Liver (tissue), 10 donors: ENCODE measurements at places on chromosomes 2 and 18. TPM values are rescaled to one million over a fixed set of nuclear protein-coding genes. Genes with fewer than 3 reads are reported as not detected.

FOXI3 gene
- total RNA-seq: not detected

LBH gene
- 50.8 TPM for total RNA-seq

BARD1 gene
- total RNA-seq: 3.8 TPM

- no peaks in the 10 kb centered on the region for H3K27me3 ChIP-seq
- no peak overlapping the region for H3K27ac ChIP-seq
- no peak overlapping the region for H3K4me3 ChIP-seq
- DNase-seq: no peak
- H3K36me3 ChIP-seq: no peaks in the 10 kb centered on the region
Measured at GRCh38 chr2:19256121-19256601, 102.3 kb downstream of the OSR1 start.

DNA sequence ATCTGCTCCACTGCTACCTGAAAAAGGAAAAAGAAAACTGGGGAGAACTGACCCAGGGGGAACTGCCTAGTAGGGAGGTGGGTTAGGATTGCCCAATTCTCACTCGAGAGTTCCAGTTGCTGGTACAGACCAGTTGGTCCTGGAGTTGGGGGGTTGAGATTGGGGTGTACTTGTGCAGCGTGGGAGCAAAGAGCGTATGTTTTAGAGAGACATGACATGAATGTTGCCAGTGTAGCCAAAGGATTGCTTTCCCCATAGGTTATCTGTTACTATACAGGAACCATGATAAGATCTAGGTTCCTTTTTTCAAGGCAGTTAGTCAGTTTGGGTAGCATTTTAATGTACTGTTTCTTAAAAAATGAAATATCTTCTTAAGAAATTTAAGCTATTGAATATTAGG is 68.6 kb downstream of the APLF start:
- H3K4me1 ChIP-seq: no peaks in the 10 kb centered on the region
- no peak for DNase-seq
- no peak overlapping the region for H3K4me3 ChIP-seq
- no peaks in the 10 kb centered on the region for H3K36me3 ChIP-seq

GRCh38 chr2:71896385-71897136 is 251.1 kb downstream of the CYP26B1 start:
- H3K27ac ChIP-seq: no peak overlapping the region
- H3K27me3 ChIP-seq: no peaks in the 10 kb centered on the region
- DNase-seq: peak; percentile 28
- H3K36me3 ChIP-seq: no peaks in the 10 kb centered on the region

PGAP1 gene
- total RNA-seq: 5.8 TPM

- H3K36me3 ChIP-seq: no peaks in the 10 kb centered on the region
- no peak overlapping the region for H3K4me3 ChIP-seq
- DNase-seq: no peak
Measured at GRCh38 chr2:26613241-26614215, 27.6 kb downstream of the CIB4 start.

GRCh38 chr2:21198637-21199036 is 74.9 kb downstream of the TDRD15 start:
- H3K36me3 ChIP-seq: no peaks in the 10 kb centered on the region
- H3K27ac ChIP-seq: no peak overlapping the region
- no peak for DNase-seq
- H3K4me3 ChIP-seq: no peak overlapping the region
- H3K4me1 ChIP-seq: peaks cover 2% of the 10 kb centered on the region

DNA sequence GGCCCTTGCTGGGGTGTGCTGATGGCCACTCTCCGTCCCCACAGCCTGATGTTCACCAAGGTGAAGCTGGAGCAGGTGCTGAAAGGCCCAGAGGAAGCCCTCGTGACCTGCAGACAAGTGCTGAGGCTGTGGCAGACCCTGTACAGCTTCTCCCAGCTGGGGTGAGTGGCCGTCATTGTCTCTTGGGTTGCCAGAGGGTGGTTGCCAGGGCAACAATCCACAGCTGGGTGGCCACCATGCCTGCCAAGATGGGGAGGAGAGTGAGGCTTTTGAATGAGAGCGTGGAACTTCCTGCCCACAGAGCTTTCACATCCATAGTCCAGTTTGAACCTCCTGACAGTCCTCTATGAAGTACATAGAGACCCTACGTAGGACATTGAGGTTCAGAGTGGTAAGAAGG is 108.8 kb downstream of the STPG4 start:
- peaks cover 2% of the 10 kb centered on the region for H3K4me1 ChIP-seq
- H3K4me3 ChIP-seq: no peak overlapping the region
- no peak for DNase-seq

CNTNAP5 gene
- not detected for total RNA-seq

TXNDC2 gene
- total RNA-seq: 0.09 TPM

- DNase-seq: no peak
- no peaks in the 10 kb centered on the region for H3K27me3 ChIP-seq
- no peak overlapping the region for H3K4me3 ChIP-seq
Measured at GRCh38 chr18:24536326-24536725, 75.9 kb downstream of the HRH4 start.

GRCh38 chr2:66782780-66783361 is 347.9 kb downstream of the MEIS1 start:
- no peaks in the 10 kb centered on the region for H3K36me3 ChIP-seq
- no peaks in the 10 kb centered on the region for H3K27me3 ChIP-seq
- no peak overlapping the region for H3K27ac ChIP-seq
- DNase-seq: no peak

GRB14 gene
- 1.0 TPM for total RNA-seq

DNA sequence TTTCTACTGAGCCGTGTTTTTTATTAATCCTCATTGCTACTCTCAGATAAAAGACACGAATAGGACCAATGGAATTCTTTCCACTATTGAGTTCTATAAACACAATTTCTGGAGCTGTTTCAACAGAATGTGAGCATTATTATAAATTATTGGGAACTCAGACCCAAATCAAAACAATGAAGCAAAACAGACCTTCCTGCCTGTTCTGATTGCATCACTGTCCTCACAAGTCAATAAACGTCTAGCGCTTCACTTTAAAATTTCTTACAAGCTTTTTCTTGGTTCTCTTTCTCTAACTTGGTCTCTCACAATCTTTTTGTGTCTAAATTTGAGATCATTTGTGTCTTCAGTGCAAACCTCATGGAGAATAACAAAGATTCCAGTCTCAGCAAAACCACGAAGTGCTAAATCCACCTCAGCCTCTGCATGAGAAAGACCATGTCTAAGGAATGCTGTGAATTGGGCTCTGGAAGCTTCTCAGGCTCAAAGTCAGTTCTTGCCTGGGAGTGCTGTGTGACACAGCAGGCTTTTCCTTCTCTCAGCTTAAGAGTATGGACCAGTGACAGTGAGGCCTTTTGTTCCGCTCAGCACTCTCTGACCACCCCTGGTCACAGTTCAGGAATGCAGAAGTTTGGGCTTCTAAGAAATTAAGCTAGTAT is 22.8 kb downstream of the ARHGAP28 start:
- no peaks in the 10 kb centered on the region for H3K36me3 ChIP-seq
- no peak overlapping the region for H3K27ac ChIP-seq
- no peaks in the 10 kb centered on the region for H3K27me3 ChIP-seq

DNA sequence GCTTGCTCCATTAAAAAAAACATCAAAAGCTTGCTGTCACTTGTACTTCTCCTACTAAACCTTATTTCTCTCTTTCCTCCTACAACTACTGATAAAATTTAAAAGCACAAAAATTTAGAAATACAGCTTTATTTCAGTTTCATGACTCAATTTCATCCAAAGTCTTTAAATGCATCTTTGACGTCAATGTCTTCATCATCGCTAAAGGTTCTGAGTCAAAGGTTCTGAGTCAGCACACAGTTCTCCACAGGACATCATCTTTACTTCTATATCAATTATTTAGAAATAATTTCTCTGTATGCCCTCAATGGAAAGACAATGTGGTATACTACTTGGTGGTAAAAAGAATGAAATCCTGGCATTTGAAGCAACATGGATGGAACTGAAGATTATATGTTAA is 163.9 kb upstream of the DNMT3A start:
- no peaks in the 10 kb centered on the region for H3K4me1 ChIP-seq
- no peak for DNase-seq
- no peaks in the 10 kb centered on the region for H3K36me3 ChIP-seq
- H3K4me3 ChIP-seq: no peak overlapping the region
- H3K27ac ChIP-seq: no peak overlapping the region

- no peak overlapping the region for H3K27ac ChIP-seq
- H3K36me3 ChIP-seq: no peaks in the 10 kb centered on the region
- no peak for DNase-seq
- H3K27me3 ChIP-seq: no peaks in the 10 kb centered on the region
- H3K4me3 ChIP-seq: no peak overlapping the region
Measured at GRCh38 chr2:239208465-239209180, 192.2 kb downstream of the HDAC4 start.

DNA sequence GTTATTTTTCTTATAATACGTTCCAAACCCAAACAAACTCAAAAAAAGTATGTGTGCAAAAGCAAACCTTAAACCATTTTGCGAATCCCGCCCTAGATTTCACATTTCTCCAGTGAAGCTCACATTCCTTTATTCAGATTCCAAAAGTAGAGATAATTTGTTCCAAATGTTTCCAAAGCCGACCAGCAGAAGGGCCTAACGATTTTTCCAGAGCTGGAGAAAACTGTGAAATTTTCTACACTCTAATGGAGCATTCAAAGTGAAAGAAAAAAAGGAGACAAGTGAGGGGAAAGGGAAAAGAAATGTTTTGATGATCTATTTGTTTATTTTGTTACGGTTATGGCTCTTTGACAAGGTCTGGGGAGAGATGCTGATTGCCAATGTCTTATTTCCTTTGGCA is 286.5 kb upstream of the SLC14A2 start:
- H3K36me3 ChIP-seq: no peaks in the 10 kb centered on the region
- H3K4me1 ChIP-seq: peaks cover 9% of the 10 kb centered on the region
- H3K27ac ChIP-seq: no peak overlapping the region
- no peaks in the 10 kb centered on the region for H3K27me3 ChIP-seq

FRZB gene
- 0.47 TPM for total RNA-seq

DTNA gene
- total RNA-seq: 1.6 TPM

CCL20 gene
- 1.0 TPM for total RNA-seq

DNA sequence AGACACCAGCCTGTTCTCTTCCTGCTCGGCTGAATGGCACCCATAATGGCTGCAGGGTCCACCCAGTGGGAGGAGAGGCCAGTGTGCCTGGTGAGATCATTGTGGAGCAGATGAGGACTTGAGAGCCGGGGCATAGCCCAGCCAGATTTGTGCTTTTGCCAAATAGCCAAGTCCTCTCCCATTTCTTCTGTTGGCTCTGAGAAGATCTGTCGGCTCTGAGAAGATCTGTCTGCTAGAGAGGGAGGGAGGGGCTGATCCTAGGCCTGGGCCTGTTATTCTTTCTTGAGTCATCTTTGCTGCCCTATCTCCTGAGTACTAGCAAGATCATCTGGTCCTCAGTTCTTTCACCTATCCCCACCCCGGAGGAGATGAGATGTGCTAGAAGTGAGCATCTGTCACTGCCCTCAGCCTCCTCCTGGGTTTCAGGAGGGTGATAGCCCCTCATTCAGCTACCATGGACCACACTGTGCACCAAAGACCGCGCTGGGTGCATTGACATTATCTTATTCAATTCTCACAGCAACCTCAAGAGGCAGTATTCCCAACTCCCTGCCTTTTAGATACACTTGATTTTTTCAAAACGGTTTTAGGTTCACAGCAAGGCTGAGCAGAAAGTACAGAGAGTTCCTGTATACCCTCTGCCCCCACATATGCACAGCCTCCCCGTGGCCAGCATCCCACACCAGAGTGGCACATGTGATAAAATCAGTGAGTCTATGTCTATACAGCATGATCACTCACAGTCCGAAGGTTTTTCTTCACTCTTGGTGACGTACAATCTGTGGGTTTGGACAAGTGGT is 98.6 kb downstream of the CAPN13 start:
- no peak overlapping the region for H3K4me3 ChIP-seq
- H3K4me1 ChIP-seq: no peaks in the 10 kb centered on the region
- peak; percentile 19 for DNase-seq
- no peaks in the 10 kb centered on the region for H3K36me3 ChIP-seq
- no peak overlapping the region for H3K27ac ChIP-seq

- H3K4me1 ChIP-seq: no peaks in the 10 kb centered on the region
- no peak for DNase-seq
- H3K36me3 ChIP-seq: no peaks in the 10 kb centered on the region
- no peak overlapping the region for H3K27ac ChIP-seq
- no peak overlapping the region for H3K4me3 ChIP-seq
Measured at GRCh38 chr18:5756823-5757222, 138.5 kb downstream of the TMEM200C start.

RBM44 gene
- 0.75 TPM for total RNA-seq

GRCh38 chr2:162473-163382 is 101.1 kb downstream of the SH3YL1 start:
- H3K4me3 ChIP-seq: no peak overlapping the region
- H3K36me3 ChIP-seq: no peaks in the 10 kb centered on the region
- no peaks in the 10 kb centered on the region for H3K27me3 ChIP-seq
- H3K4me1 ChIP-seq: no peaks in the 10 kb centered on the region

DNA sequence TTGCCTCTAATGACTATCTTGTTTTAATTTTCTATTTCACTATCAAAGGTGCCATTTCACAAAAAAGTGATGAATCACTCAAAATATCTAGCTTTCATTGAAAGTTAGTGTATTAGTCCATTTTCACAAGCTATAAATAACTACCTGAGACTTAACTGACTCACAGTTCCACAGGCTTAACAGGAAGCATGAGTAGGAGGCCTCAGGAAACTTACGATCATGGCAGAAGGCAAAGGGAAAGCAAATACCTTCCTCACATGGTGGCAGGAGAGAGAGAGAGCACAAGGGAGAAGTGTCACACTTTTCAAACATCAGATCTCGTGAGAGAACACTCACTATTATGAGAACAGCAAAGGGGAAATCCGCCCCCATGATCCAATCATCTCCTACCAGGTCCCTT is 1220.4 kb upstream of the ZEB2 start:
- no peaks in the 10 kb centered on the region for H3K36me3 ChIP-seq
- no peak for DNase-seq
- no peaks in the 10 kb centered on the region for H3K4me1 ChIP-seq
- H3K27me3 ChIP-seq: no peaks in the 10 kb centered on the region
- no peak overlapping the region for H3K4me3 ChIP-seq

GRCh38 chr2:227098162-227098515 is 65.9 kb downstream of the COL4A4 start:
- H3K27me3 ChIP-seq: no peaks in the 10 kb centered on the region
- no peak for DNase-seq
- no peaks in the 10 kb centered on the region for H3K4me1 ChIP-seq
- H3K4me3 ChIP-seq: no peak overlapping the region
- H3K27ac ChIP-seq: no peak overlapping the region
- no peaks in the 10 kb centered on the region for H3K36me3 ChIP-seq

RFTN2 gene
- 4.2 TPM for total RNA-seq

HOXD10 gene
- not detected for total RNA-seq

GRCh38 chr2:108377401-108377800 is 353 bp upstream of the SULT1C4 start:
- no peaks in the 10 kb centered on the region for H3K27me3 ChIP-seq
- no peaks in the 10 kb centered on the region for H3K36me3 ChIP-seq
- DNase-seq: no peak
- H3K27ac ChIP-seq: no peak overlapping the region
- H3K4me3 ChIP-seq: peak overlapping the region; percentile 31

DNA sequence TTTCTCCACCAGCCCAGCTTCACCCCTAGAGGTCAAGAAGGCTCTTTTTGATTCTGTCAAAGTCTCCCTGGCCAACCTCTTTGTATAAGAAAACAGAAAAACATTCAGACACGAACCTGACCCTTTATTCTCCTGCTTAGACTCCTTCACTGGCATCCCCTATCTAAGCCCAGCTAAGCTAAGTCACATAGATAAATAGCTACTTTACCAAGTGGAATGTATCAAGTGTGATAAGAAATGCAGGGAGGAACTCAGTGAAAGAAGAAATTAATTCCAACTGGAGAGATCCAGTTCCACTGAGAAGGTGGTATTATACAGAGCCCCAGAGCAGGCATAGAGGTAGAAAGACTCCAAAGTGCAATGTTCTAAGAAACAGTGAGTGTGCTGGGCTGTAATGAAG is 489.5 kb downstream of the TNS1 start:
- DNase-seq: no peak
- H3K36me3 ChIP-seq: no peaks in the 10 kb centered on the region
- H3K27ac ChIP-seq: no peak overlapping the region
- no peaks in the 10 kb centered on the region for H3K27me3 ChIP-seq
- H3K4me1 ChIP-seq: no peaks in the 10 kb centered on the region
- H3K4me3 ChIP-seq: no peak overlapping the region
